GM03348 (cell line): ENCODE measurements at places on chromosomes 3 and 15.

- no peak for DNase-seq
Observed at GRCh38 chr15:98718426-98719136, 70.2 kb downstream of the IGF1R start.

DNA sequence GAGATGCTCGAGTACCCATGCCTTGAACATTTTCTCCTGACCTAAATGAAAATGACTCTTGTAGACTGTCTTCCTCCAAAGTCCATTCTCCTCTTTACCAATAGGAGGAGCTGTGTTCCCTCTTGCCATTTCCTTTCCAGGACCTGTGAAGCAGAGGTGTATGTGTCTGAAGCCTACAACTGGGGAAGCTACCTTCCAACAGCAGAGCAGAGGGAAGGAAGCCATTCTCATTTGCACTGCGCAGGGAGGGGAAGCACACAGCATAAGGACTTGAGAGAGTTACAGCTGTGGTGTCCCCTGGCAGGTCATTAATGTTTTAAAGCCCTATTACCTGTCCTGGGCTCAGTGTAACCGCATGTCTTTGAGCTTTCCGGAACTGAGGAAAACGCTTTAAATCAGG lies 38.7 kb downstream of the HSPBAP1 start:
- DNase-seq: peak; percentile 52

GRCh38 chr3:79506751-79507150 lies 261.0 kb downstream of the ROBO1 start:
- no peak for DNase-seq

GRCh38 chr15:70111203-70112073 lies 13.7 kb upstream of the TLE3 start:
- DNase-seq: peak; percentile 79

DNA sequence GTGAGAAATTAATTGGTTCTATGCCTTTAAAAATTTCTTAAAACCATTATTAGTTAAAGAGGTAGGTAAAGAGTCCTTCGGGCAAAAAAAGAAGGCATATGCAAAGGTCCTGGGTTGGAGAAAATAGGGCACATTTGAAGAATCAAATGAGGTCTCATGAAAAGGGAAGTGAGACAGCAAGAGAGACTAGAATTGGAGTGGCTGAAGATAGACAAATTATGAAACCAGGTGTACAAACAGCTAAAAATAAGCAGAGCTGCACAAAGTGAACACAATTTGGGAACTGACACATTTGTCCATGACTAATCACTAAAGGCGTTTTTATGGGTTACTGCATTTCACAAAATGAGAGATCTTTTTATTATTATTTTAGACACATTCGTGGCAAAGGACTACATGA lies 581.2 kb downstream of the PYDC2 start:
- DNase-seq: no peak

DNA sequence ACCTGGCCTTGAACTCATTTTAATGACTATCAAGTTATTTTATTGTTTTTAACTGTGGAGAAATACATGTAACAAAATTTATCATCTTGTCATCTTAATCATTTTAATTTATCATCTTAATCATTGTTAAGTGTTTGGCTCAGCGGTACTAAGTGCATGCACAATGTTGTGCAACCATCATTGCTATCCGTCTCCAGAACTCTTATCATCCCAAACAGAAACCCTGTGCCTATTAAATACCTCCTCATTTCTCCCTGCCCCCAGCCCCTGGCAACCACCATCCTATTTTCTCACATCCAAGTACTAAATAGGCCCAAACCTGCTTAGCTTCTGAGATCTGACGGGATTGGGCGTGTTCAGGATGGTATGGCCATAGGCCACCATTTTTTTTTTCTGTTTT lies 51.5 kb upstream of the UBP1 start:
- no peak for DNase-seq

DNA sequence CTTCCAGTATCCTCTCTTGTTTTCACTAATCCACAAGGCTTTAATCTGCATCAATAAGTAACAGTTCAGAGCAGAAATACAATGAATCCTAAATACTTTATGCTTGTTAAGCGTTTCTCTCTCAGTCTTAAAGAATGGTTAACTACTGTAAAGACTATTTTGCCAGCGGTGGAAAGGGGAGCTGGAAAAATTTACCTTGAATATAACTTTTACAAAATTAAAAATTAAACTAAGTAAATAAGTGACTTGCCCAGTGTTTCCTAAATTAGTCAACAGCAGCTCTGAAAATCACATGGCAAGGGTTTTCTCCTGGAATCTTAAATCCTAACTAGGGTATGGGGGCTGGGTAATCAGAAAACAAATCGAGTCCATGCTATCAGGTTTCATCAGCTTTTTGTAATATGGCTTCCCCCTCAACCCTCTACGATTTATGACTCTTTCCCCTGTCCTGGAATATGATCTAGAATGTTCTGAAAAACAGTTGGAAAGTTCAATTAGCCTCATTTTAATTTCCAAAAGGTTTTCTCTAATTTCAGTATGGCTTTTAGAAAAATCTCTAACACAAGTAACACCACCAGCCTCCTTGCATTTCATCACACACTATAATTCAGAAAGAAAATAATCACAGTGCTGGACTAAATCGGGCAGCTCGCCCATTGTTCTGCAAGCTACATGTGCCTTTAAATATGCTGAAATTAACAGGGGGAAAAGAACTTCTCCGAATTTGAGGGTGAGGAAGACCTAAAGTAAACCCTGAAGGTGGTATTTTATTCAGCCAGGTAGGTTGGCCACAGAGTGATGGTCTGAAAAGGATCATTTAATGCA lies 133.5 kb downstream of the ADAMTS9 start:
- DNase-seq: no peak

DNA sequence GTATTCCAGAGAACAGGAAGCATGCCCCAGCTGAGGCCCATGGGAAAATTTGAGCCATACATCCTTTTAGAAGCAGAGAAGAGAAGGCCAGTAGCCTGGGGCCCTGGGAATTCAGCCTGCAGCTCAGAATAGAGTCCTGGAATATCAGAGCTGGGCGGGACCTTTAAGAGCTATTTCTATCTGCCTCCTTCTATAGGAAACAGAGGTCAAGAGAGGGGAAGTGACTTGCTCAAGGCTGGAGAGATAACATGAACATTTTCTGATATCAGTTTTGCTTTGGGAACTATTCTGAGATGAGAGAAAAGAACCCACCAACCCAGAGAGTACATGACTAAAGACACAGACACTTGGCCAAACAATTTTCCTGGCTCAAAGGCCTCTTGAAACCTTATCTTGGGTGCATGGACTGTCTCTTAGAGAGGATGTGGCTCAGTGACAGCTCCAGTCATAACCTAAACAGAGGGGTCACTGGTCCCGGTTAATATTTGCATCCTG lies 26.0 kb downstream of the MASP1 start:
- no peak for DNase-seq

DNA sequence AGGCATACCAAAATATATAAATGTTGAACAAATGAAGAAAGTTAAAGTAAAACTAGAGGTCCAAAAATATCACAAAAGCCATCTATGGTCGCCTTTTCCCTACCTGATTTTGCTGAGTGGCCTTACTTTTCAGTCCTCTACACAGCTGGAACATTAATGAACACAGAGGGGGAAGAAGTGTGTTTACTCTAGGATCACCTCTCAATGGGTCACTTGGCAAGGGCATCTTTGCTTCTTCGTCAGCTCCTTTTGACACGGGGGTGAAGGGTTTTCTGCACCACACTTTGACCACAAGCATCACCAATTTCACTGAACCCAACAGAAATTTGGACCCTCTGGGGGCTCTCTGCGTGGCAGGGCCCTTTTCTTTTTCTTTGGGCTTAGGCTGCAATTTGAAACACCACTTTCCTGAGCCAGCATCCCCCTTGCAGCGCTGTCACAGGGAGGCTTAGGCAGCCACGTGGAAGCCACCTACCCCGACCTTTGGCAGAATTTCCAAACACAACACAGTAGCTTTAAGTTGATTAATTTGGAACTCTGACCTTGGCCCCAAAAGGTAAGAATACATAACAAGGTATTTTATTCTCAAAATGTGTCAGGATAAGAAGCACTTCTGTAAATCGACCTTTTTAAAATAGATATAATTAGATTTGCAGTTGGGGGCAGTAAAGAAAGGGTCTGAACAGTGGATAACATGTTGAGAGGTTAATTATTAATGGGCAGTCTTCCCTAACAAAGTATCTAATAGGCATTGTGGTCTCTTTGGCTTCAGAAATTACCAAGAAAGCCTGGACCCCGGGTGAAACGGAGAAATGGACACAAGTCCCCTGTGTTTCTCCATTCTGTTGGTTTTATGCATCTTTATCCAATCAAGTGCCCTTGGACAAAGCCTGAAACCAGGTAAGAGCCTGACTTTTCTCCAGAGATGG lies at the start of gene LIPC:
TSS of gene LIPC (plus strand) at position 771 of the 929 bp plus-strand sequence. CDS start at position 813, 42 bp downstream.
- DNase-seq: no peak

DNA sequence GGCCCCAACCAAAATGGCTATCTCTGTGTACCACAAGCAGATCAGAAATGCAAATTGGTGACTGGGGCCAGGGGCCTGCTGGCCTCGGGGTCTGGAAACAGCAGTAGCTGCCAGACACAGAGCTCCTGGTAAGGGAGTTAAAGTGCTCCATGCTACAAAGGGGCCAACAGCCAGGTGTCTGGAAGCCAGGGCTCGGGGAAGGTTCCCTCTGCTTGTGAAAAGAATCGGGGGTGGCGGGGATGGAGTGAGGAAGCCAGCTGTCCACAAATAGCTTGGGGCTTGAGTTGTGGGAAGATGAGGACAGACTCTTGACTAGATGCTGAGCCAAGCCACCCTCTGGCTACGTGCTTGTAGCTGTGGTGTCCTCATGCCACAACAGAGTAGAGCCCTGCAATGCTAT lies 39.3 kb downstream of the CHRD start:
- no peak for DNase-seq

GRCh38 chr3:135495891-135496290 lies 469.6 kb upstream of the PPP2R3A start:
- no peak for DNase-seq

GRCh38 chr15:25830844-25831451 lies 32.2 kb downstream of the ATP10A start:
- DNase-seq: peak; percentile 94

DNA sequence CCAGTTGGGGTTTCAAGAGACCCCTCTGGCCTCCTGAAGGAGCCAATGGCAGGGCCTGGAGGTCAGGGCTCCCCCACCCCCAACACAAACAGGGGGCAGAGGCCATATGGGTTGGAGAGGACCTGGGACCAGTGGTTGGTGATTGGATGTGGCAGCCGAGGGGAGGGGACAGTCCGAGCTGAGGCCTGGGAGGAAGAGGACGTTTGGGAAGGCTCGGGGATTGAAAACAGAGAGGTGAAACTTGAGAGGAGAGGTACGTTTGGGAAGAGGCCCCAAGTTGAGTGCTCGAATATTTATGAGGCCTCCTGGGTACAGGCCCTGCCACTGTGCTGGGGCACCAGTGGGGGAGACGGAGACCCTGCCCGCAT lies 53.7 kb downstream of the DNAJB8 start:
- DNase-seq: no peak
